CD8-positive, alpha-beta memory T cell (primary cell): ENCODE measurements at places on chromosomes 4 and X. TPM values are rescaled to one million over a fixed set of nuclear protein-coding genes. Genes with fewer than 3 reads are reported as not detected.
A peak's percentile ranks its signal among the peaks of the same experiment; 100 is the strongest.

DNA sequence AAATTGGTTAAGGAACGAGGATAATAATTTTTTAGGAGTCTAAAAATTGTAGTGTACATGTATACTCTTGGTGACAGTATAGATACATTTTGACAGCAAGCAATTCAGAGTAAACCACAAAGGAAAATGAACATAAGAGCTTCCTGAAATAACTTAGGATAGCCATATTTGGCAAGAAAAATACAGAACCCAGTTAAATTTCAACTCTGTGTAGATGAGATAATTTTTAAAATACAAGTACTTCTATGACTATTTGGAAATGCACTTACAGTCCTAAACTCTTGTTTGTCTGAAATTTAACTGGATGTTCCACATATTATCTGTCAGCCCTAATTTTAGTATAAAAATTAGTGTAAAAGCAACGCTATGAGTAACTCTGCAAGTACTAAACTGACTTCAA is 124.4 kb upstream of the PCDH18 start:
- no peaks in the 10 kb centered on the region for H3K36me3 ChIP-seq
- H3K27me3 ChIP-seq: no peaks in the 10 kb centered on the region
- DNase-seq: no peak
- H3K4me3 ChIP-seq: no peak overlapping the region
- H3K4me1 ChIP-seq: no peaks in the 10 kb centered on the region

GRCh38 chr4:10688022-10688421 is 3.5 kb upstream of the CLNK start:
- no peak for DNase-seq
- no peak overlapping the region for H3K27ac ChIP-seq

- H3K36me3 ChIP-seq: no peaks in the 10 kb centered on the region
- H3K4me3 ChIP-seq: no peak overlapping the region
- DNase-seq: no peak
- no peaks in the 10 kb centered on the region for H3K27me3 ChIP-seq
These were observed 269.3 kb downstream of the STIM2 start for GRCh38 chr4:27129871-27130366.

- no peak overlapping the region for H3K4me3 ChIP-seq
- no peak for DNase-seq
- H3K27me3 ChIP-seq: no peaks in the 10 kb centered on the region
- no peak overlapping the region for H3K27ac ChIP-seq
- no peaks in the 10 kb centered on the region for H3K36me3 ChIP-seq
These were observed 19.6 kb downstream of the TMEM175 start for GRCh38 chr4:951594-952468.

- H3K27me3 ChIP-seq: no peaks in the 10 kb centered on the region
- H3K27ac ChIP-seq: no peak overlapping the region
- H3K4me3 ChIP-seq: no peak overlapping the region
- no peak for DNase-seq
- H3K36me3 ChIP-seq: no peaks in the 10 kb centered on the region
- H3K4me1 ChIP-seq: no peaks in the 10 kb centered on the region
These were observed 32.6 kb upstream of the STOX2 start for GRCh38 chr4:183872531-183872930.

GRCh38 chr4:80446664-80447063 is 111.1 kb downstream of the CFAP299 start:
- H3K27ac ChIP-seq: no peak overlapping the region
- no peaks in the 10 kb centered on the region for H3K4me1 ChIP-seq
- H3K4me3 ChIP-seq: no peak overlapping the region
- H3K36me3 ChIP-seq: no peaks in the 10 kb centered on the region
- no peaks in the 10 kb centered on the region for H3K27me3 ChIP-seq
- no peak for DNase-seq

- peak overlapping the region; percentile 50 for H3K4me3 ChIP-seq
- no peak overlapping the region for H3K27ac ChIP-seq
- no peaks in the 10 kb centered on the region for H3K36me3 ChIP-seq
- H3K27me3 ChIP-seq: no peaks in the 10 kb centered on the region
- peaks cover 58% of the 10 kb centered on the region for H3K4me1 ChIP-seq
- peak; percentile 3 for DNase-seq
These were observed 12.2 kb downstream of the ARHGEF6 start for GRCh38 chrX:136768469-136769084.

DNA sequence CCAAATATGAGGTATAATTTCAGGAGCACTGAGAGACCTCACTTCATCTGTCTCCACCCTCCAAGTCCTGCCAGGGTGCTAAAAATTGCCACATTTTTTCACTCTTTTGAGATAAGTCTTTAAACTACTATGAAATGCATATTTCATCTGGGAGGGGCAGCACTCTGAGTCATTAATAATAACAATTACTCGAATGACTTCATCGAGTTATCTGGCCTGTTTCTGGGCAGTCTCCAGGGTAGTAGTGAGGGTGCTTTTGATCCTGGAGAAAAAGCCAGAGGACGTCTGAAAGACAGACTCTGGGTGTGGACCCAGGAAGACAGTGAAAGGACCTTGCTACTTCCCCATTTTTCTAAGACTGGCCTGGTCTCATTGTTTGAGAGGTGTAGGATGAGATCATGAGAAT is 42.3 kb upstream of the SRD5A3 start:
- H3K36me3 ChIP-seq: no peaks in the 10 kb centered on the region
- no peak overlapping the region for H3K27ac ChIP-seq
- no peaks in the 10 kb centered on the region for H3K4me1 ChIP-seq
- no peak overlapping the region for H3K4me3 ChIP-seq

DNA sequence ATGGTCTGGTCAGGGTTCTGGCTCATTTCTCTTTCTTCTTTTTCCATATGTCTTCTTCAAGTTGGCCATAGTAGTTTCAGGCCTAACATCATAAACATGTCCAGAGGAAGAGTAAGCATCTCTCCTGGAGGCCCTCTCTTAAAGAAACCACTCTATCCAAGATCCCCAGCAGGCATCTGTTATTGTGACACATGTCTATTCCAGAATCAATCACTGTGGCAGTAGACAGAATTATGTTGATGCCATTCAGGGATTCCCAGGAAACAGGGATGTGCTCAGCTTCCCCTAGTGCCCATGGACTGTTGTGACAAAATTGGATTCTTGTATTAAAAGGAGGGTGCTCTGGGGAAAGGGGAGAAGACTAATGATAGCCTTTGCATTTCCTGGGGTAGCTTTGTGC is 224.0 kb downstream of the HNRNPD start:
- no peaks in the 10 kb centered on the region for H3K27me3 ChIP-seq
- no peak overlapping the region for H3K27ac ChIP-seq
- no peak overlapping the region for H3K4me3 ChIP-seq

DNA sequence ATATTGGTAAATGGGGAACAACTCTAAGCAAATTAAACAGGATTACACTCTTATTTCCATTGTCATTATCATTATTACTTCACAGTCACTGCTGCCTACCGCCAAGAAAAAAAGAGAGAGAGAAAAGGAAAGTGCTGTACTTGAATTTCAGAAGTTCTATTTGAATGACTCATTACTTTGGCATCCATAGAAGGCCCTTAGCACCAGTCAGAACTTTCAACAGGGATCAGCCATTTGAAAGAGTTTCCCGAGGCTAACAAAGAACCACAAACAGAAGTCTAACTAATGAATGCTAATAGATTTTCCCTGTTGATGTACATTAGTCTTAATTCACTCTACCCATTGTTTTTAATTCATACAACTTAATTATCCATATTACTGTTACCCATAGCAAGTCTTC is 116.3 kb downstream of the SHROOM4 start:
- H3K4me3 ChIP-seq: no peak overlapping the region
- H3K27ac ChIP-seq: no peak overlapping the region
- no peaks in the 10 kb centered on the region for H3K36me3 ChIP-seq

GRCh38 chr4:52376132-52376704 is 282.9 kb downstream of the USP46 start:
- H3K27me3 ChIP-seq: no peaks in the 10 kb centered on the region
- H3K36me3 ChIP-seq: no peaks in the 10 kb centered on the region
- no peak overlapping the region for H3K4me3 ChIP-seq
- no peaks in the 10 kb centered on the region for H3K4me1 ChIP-seq
- DNase-seq: no peak
- H3K27ac ChIP-seq: no peak overlapping the region

DNA sequence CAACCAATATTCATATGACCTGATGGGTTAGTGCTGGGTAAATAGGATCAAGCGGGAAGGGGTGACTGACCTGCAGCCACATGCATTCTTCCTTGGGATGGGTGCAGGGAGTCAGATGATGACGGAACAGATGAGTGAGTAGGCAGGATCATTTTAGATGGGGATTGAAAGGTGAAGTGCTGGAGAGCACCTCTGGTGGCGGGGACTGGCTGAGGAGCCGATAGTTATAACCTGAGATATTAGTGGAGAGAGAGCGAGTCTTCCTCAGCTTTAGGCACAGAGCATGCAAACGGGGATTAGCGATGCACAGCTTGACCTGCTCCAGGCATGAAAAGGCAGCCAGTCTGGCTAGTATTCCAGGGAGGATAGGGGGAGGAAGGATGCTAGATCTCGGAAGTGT is 99.1 kb downstream of the AFF1 start:
- H3K27me3 ChIP-seq: no peaks in the 10 kb centered on the region
- no peak overlapping the region for H3K4me3 ChIP-seq
- H3K4me1 ChIP-seq: peaks cover 47% of the 10 kb centered on the region
- no peak for DNase-seq
- no peaks in the 10 kb centered on the region for H3K36me3 ChIP-seq

GRCh38 chr4:98290511-98290910 is 29.3 kb downstream of the RAP1GDS1 start:
- H3K4me3 ChIP-seq: no peak overlapping the region
- no peak overlapping the region for H3K27ac ChIP-seq
- peaks cover 18% of the 10 kb centered on the region for H3K4me1 ChIP-seq
- no peak for DNase-seq
- H3K27me3 ChIP-seq: no peaks in the 10 kb centered on the region

- H3K36me3 ChIP-seq: no peaks in the 10 kb centered on the region
- H3K27ac ChIP-seq: no peak overlapping the region
- no peak for DNase-seq
- H3K27me3 ChIP-seq: no peaks in the 10 kb centered on the region
- no peaks in the 10 kb centered on the region for H3K4me1 ChIP-seq
These were observed 25.3 kb downstream of the CLNK start for GRCh38 chr4:10659251-10659650.

GRCh38 chrX:133555782-133556458 is 140.6 kb upstream of the GPC4 start:
- H3K27me3 ChIP-seq: no peaks in the 10 kb centered on the region
- no peak for DNase-seq
- no peaks in the 10 kb centered on the region for H3K4me1 ChIP-seq

DNA sequence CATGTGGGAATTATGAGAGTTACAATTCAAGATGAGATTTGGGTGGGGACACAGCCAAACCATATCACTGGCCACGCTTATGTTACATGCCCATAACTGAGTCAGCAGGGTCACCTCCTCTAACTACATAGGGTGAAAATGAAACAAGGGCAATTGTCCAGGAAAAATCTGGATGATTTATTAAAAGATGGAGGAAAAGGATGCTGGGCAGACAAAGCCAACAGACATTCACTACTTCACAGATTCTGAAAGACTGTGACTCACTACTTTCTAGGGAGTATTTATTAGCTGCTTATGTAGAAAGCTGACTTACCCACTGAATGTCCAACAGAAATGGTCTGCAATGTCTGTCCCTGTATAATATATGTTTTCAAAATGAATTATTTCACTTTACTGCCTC is 72.4 kb downstream of the APBB2 start:
- H3K36me3 ChIP-seq: no peaks in the 10 kb centered on the region
- no peaks in the 10 kb centered on the region for H3K27me3 ChIP-seq
- no peak overlapping the region for H3K27ac ChIP-seq
- H3K4me3 ChIP-seq: no peak overlapping the region
- no peak for DNase-seq

FMR1 gene
- polyA plus RNA-seq: 7.2 TPM

CASP6 gene
- 61.0 TPM for polyA plus RNA-seq

FGB gene
- polyA plus RNA-seq: not detected

MAMLD1 gene
- polyA plus RNA-seq: 1.8 TPM

SERTM2 gene
- polyA plus RNA-seq: not detected

OSTC gene
- 154 TPM for polyA plus RNA-seq

DOCK11 gene
- 37.8 TPM for polyA plus RNA-seq

TCEANC gene
- polyA plus RNA-seq: 10.3 TPM

MAGEB18 gene
- not detected for polyA plus RNA-seq

CTAG1B gene
- polyA plus RNA-seq: not detected
